OCI-LY7 (cell line): ENCODE measurements at places on chromosomes 7 and 10. TPM values are rescaled to one million over a fixed set of nuclear protein-coding genes. Genes with fewer than 3 reads are reported as not detected.

FOXP2 gene
- total RNA-seq = not detected in 2 replicates

CRYGN gene
- total RNA-seq = not detected in 2 replicates

CYTH3 gene
- 4.7 and 5.0 TPM in 2 replicates for total RNA-seq

CXCL12 gene
- not detected in 2 replicates for total RNA-seq

SHLD2 gene
- 36.1 and 37.3 TPM in 2 replicates for total RNA-seq

ABCB4 gene
- 1.2 TPM in 2 replicates for total RNA-seq

FKBP6 gene
- total RNA-seq = not detected in 2 replicates

HMX3 gene
- total RNA-seq = not detected in 2 replicates

TMEM140 gene
- 1.6 and 1.7 TPM in 2 replicates for total RNA-seq

GTF2IRD1 gene
- total RNA-seq = 29.7 and 34.3 TPM in 2 replicates

C10orf67 gene
- total RNA-seq = not detected in 2 replicates

LRIT1 gene
- total RNA-seq = not detected in 2 replicates

PRLHR gene
- total RNA-seq = not detected in 2 replicates

ZEB1 gene
- total RNA-seq = 41.9 and 47.7 TPM in 2 replicates
